ENCODE measurements at places on chromosomes 3 and 15.
A peak's percentile ranks its signal among the peaks of the same experiment; 100 is the strongest.

- DNase-seq: peak; percentile 26
Measured at GRCh38 chr3:141644931-141645330, 93.2 kb upstream of the RNF7 start.

- DNase-seq: no peak
Measured at GRCh38 chr3:73868688-73869315, 244.1 kb upstream of the PDZRN3 start.

GRCh38 chr3:184741798-184742675 is 30.2 kb upstream of the MAGEF1 start:
- DNase-seq: no peak

GRCh38 chr3:77549034-77549433 is 509.1 kb downstream of the ROBO2 start:
- no peak for DNase-seq

GRCh38 chr15:53160092-53160704 is 370.1 kb upstream of the ONECUT1 start:
- no peak for DNase-seq
